ENCODE measurements at places on chromosomes 13 and 19.

- peak; percentile 73 for DNase-seq
Observed at GRCh38 chr19:14580623-14581237, 2.2 kb upstream of the CLEC17A start.

DNA sequence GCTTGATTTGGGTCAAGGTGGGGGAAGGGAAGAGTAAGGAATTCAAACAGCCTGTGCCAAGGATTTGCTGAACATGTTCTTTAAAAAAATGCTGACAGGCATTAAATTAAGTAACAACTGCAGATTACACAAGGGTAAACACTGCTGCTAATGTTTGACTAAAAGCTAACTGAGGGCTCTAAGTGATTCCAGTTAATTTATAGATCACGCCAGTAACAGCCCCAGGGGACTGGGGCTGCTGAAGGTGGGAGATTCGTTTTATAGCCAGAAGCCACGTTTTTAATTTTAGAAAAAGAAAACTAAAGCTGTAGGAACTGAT lies 321.7 kb downstream of the DLEU7 start:
- no peak for DNase-seq

DNA sequence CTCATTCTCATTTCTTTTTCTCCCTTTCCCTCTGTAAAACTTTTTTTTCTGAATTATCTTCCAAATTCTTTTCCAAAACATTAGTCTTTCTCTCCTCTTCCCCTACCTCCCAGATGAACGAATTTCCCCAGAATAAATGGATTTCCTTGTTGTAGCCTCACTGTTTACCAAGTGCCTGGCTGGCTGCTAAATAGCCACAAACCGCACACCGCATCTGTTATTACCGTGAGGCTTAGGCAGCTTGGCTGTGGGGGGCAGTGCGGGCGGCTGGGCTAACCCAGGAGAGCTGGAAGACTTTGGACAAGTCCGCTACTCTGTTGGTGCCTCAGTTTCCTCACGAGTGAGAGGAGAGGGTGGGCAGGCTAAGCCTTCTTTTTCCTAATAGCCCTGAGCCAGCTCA lies 10.7 kb downstream of the IL17D start:
- no peak for DNase-seq

GRCh38 chr13:109904218-109904617 lies 117.8 kb upstream of the IRS2 start:
- DNase-seq, result no peak

GRCh38 chr13:108775597-108775996 lies 146.2 kb downstream of the MYO16 start:
- no peak for DNase-seq

- no peak for DNase-seq
Observed at GRCh38 chr13:34357435-34358232, 539.7 kb downstream of the RFC3 start.

GRCh38 chr13:32537580-32538142 lies 934 bp downstream of the N4BP2L2 start:
- DNase-seq, result peak; percentile 33

DNA sequence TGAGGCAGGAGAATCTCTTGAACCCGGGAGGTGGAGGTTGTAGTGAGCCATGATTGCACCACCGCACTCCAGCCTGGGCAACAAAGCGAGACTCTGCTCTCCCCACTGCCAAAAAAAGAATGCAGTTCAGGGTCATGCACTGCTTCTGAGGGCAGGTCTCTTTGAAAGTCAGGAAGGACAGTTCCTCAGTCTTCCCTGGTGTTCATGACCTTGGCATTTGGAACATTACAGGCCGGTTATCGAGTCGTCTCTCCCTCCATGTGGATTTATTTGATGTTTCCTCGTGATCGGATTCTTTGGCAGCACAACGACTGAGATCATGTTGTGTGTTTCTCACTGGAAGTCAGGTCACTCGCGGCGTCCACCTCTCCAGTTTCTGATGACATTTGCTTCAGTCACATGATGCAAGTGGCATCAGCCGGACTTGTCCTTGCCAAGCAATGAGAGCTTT lies 17.2 kb downstream of the FGF21 start:
- DNase-seq, result no peak

DNA sequence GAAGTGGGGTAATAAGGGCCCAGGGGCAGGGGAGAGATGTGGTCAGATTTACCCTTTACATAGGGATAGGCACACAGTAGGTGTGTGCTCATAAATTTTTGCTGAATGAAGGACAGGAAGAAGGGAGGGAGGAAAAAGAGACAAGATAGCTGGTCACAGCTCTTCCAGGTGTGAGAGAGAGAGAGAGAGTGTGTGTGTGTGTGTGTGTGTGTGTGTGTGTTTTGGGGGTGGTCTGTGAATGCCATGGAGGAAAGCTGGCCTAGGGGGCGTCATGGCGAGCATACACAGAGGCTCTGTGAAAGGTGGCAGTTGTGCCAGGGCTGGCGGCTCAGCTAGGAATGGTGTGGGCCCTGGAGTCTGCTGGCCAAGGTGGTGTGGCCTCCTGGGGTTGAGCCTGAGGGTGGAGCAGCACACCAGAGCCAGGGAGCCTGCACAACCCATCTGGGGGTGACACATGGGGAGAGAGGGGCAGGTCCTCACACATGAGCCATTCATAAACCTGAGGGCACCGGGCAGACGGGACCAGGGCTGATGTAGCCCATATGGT lies 6.0 kb upstream of the PRX start:
- DNase-seq, result no peak

DNA sequence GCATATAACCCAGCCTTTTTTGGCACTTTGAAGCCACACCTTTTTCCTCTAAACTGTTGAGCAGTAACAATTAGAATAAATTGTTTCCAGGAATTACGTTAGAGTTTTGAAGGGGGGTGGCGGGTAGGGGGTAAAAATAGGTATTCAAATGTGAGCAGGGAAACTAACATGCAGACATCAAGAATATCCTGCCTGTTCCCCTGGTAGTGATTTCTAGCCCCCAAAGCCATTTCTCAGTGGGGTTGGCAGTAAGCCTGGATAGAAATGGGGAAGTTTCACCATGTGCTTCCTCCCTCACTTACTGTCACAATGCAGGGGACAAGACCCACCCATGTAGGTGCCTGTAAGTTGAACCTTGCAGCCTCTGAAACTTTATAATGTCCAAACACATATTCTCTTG lies 3.8 kb downstream of the DOCK9 start:
- no peak for DNase-seq

DNA sequence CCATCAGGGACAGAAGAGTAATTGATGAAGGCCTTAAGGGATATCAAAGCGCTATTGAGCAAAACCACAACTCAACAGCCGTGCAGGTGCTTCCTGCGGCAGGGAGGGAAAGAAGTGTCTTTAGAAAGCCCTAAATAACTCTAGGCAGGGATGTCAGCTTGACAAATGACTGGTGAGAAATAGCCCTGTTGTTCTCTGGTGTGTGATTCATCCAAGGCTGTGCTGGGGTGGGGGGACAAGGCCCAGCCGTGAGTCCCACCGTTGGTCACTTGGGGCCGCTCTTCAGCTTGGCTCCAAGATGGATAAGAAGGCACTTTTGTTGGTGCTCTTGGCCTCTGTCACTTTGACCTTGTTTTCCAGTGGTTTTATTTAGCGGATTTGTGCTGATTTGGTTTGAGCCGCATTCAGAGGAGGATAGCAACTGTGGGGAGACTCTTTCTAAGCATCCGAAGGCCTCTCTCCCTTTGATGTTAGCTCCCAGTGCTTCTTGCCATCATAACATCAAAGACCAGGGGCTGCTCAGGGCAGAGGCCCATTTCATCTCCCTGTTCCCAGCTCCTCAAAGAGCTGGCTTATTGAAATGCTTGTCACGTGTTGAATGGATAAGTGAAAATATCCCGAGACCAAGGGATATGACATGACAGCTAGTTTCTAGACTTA lies 130.3 kb upstream of the SERP2 start:
- no peak for DNase-seq

- no peak for DNase-seq
Observed at GRCh38 chr13:108070925-108071324, 144.4 kb downstream of the LIG4 start.

GRCh38 chr19:17504456-17504855 lies 7.0 kb upstream of the PGLS start:
- no peak for DNase-seq

DNA sequence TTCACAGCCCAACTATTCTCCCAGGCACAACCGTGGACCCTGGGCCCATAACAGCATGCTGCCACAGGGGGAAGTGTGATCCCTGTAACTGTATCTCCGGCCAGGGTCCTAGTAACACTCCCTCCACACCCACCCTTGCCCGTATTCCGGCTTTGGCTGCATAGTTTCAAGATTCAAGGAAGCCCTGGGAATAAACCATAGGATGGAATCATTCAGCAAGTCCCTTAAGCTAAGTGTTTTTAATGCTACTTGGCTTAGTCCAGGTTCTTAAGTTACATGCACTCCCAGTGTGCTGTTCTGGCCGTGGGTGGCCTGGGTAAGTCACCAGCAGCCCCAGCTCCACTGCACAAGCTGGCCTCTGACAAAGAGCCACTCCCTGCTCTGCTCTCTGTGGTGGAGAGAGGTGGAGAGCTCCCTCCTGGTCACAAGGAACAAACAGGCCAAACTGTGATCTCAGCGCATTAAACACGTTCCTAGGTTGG lies 532.4 kb upstream of the SGCG start:
- DNase-seq, result no peak

DNA sequence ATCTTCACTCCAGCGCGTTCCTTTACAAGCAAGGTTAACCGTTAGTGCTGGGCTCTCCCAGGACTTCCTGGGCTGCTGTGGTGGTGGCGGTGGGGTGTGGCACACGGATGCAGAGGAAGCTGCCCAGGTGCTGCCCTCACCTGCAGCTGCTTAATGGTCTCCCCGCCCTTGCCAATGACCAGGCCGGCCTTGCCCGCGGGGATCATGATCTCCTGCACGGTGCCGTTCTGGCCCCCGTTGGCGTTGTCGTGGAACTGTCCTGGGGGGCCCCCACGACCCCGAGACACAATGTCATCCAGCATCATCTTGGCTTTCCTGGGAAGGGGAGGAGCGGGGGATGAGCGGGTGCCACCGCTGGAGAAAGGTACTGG lies 6.1 kb downstream of the KHSRP start:
- no peak for DNase-seq

- peak; percentile 22 for DNase-seq
Observed at GRCh38 chr13:75876142-75877050, 240.3 kb downstream of the LMO7 start.

DNA sequence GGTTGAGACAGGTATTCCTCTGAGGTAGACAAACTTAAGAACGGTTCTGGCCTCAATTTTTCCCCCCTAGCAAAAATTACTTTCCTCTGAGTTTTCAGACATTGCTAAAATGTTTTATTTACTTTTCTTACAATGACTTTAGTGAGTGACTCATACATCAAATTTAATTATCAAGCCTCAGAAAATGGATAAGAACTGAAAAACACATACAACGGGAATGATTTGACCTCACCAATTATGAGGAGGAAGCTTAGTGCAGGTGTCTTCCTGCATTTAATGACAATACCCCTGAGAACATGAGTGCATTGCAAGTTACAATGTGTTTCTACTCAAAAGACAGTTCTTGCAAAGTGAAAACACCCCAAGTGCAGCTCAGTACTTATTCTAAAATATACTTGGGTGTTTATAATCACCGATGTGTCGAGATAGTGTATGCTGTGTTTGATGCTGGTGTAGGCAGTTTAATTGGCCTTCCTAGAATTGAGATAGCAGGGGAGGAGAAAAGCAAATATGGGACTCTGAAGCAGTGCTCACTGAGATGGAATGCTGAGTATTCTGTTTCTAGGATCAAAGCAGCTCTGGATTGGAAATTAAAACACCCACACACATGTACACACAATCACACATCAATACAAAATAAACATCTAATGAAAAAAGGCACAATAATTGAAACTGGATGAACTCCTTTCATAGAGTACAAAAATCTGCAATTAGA lies 189.5 kb upstream of the SLC10A2 start:
- no peak for DNase-seq

GRCh38 chr19:6876748-6877147 lies 10.6 kb upstream of the ADGRE1 start:
- no peak for DNase-seq

DNA sequence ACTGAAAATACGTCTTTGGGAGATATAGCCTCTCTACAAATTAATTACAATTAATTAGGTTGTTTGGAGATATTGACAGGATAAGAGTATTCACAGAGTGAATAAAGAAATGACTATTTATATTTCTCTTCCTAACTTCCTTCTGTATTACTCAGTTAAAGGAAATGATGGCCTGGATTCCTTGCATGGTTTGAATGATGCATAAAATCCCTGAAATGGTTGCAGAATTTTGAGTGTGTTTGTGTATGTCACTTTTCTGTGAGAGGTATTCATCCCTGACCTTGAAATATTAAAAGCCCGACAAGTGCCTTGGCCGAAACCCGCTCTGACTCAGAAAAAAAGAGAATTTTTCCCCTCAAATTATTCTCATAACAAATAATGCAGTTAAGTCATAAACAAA lies 90.0 kb downstream of the PDS5B start:
- DNase-seq, result no peak

DNA sequence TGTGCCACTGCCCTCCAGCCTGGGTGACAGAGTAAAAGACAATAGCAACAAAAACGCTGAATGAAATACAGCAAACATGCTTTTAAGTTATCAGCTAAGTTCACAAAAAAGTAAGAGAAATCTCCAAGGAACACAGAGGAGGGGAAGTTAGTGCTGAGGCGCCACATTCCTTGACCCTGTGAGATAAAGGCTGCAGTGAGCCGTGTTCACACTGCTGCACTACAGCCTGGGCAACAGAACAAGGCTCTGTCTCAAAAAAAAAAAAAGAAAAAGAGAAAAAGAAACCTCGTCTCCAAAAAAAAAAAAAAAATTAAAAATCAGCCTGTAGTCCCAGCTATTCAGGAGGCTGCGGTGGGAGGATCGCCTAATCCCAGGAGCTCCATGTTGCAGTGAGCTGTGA lies 16.3 kb upstream of the DOCK6 start:
- no peak for DNase-seq

GRCh38 chr13:79966493-79966895 lies 374.4 kb downstream of the SPRY2 start:
- no peak for DNase-seq

DNA sequence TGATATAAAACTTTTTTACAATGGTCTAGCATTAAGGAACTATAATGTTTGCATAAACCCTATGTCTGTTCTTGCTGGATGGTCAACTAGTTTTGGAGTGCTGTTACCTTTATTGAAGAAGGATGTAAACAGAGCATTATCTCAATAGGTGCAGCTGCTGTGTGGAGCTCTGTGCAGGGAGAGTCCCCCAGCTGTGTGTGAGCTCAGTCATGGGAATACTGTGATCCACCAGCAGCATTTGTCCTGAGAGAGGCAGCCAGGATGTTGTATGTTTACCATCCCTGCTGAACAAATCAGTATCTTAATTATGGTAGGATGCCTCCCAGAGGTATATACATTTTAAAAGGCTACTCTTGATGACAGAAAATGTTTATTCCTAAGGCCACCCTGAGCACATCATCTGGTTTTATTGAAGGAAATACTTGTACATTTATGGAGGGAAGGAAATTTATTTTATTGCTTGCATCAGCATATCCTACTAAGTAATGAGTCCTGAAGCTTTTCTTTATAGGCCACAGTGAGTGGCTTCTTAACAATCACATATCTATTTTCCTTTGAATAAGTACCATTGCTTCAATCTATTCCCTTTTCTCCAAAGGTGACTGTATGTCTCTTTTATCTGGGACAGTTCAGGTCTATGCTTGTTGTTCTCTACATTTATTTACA lies 11.7 kb downstream of the RAP2A start:
- DNase-seq, result no peak

All from stimulated activated CD4-positive, alpha-beta T cell treated with anti-CD3 and anti-CD28 coated beads, Interleukin-4, amount 100 ng/mL, for 48 hours (primary cell).